ENCODE measurements at places on chromosomes 12 and 14. TPM values are rescaled to one million over a fixed set of nuclear protein-coding genes. Genes with fewer than 3 reads are reported as not detected.

FRMD6 gene
- total RNA-seq: 1.7 TPM

INHBC gene
- total RNA-seq: not detected

SINHCAF gene
- total RNA-seq: 53.4 TPM

GZMB gene
- total RNA-seq: not detected

C1QL4 gene
- not detected for total RNA-seq

CCT2 gene
- total RNA-seq: 164 TPM

GEMIN2 gene
- total RNA-seq: 15.0 TPM

LAG3 gene
- 8.2 TPM for total RNA-seq

ING4 gene
- 34.6 TPM for total RNA-seq

DNAI7 gene
- total RNA-seq: 0.25 TPM

MYH6 gene
- total RNA-seq: not detected

PRKD1 gene
- total RNA-seq: not detected

VWF gene
- 1.3 TPM for total RNA-seq

EPS8 gene
- 1.4 TPM for total RNA-seq

TSHR gene
- 19.3 TPM for total RNA-seq

FAM186B gene
- total RNA-seq: not detected

RD3L gene
- not detected for total RNA-seq

TAS2R13 gene
- total RNA-seq: 1.4 TPM

KCNMB4 gene
- total RNA-seq: 1.8 TPM

MIP gene
- not detected for total RNA-seq

RFLNA gene
- total RNA-seq: not detected

SYNDIG1L gene
- total RNA-seq: not detected

PZP gene
- not detected for total RNA-seq

SMOC1 gene
- total RNA-seq: not detected

HOXC4 gene
- total RNA-seq: 0.32 TPM

FGF6 gene
- not detected for total RNA-seq

NOXRED1 gene
- 0.39 TPM for total RNA-seq

CD4 gene
- total RNA-seq: 224 TPM

PCED1B gene
- total RNA-seq: 64.9 TPM

TTC6 gene
- not detected for total RNA-seq

ZNF268 gene
- total RNA-seq: 8.0 TPM

PRR4 gene
- 1.6 TPM for total RNA-seq

RHEBL1 gene
- total RNA-seq: 6.0 TPM

CLEC4D gene
- total RNA-seq: not detected

MPHOSPH9 gene
- 83.5 TPM for total RNA-seq

AP5M1 gene
- total RNA-seq: 63.6 TPM

TMEM119 gene
- total RNA-seq: 5.9 TPM

RIPK3 gene
- 41.2 TPM for total RNA-seq

CCDC177 gene
- total RNA-seq: not detected

AICDA gene
- not detected for total RNA-seq

ALX1 gene
- total RNA-seq: not detected

TSPAN19 gene
- total RNA-seq: not detected

C12orf50 gene
- 0.15 TPM for total RNA-seq

RFX4 gene
- total RNA-seq: not detected

KCNA5 gene
- total RNA-seq: not detected

RASSF8 gene
- 0.20 TPM for total RNA-seq

TSPAN8 gene
- not detected for total RNA-seq

EML5 gene
- 0.69 TPM for total RNA-seq

APOLD1 gene
- total RNA-seq: 3.9 TPM

INSM2 gene
- total RNA-seq: not detected

Data from CD4-positive, CD25-positive, alpha-beta regulatory T cell (primary cell).